Activated CD4-positive, alpha-beta memory T cell treated with anti-CD3 and anti-CD28 coated beads, Interleukin-2, amount 10 ng/mL, durations not matched to agents 7 days and 5 days (primary cell): ENCODE measurements at places on chromosomes 3 and 15. TPM values are rescaled to one million over a fixed set of nuclear protein-coding genes. Genes with fewer than 3 reads are reported as not detected.

DNA sequence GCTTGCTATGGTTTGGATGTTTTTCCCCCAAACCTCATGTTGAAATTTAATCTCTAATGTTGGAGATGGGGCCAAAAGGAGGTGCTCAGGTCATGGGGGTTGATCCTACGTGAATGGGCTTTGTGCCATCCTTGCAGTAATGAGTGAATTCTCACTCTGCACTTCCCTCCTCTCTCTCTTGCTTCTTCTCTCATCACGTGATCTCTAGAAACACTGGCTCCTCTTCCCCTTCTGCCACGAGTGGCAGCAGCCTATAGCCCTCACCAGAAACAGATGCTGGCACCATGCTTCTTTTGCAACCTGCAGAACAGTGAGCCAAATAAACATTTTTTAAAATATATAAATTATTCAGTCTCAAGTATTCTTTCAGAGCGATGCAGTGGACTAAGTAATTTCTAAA, 13.3 kb upstream of the PLSCR1 start:
- DNase-seq = no peak
- H3K36me3 ChIP-seq = no peaks in the 10 kb centered on the region
- H3K4me1 ChIP-seq = peaks cover 14% of the 10 kb centered on the region
- H3K27ac ChIP-seq = no peak overlapping the region
- H3K4me3 ChIP-seq = no peak overlapping the region

- peaks cover 79% of the 10 kb centered on the region for H3K4me1 ChIP-seq
- no peaks in the 10 kb centered on the region for H3K27me3 ChIP-seq
- peak overlapping the region; percentile 48 for H3K4me3 ChIP-seq
- H3K27ac ChIP-seq = peak overlapping the region; percentile 94
- H3K36me3 ChIP-seq = peaks cover 30% of the 10 kb centered on the region
Measured at GRCh38 chr15:91857772-91858171, 4.3 kb downstream of the SLCO3A1 start.

- H3K4me1 ChIP-seq = no peaks in the 10 kb centered on the region
- no peak overlapping the region for H3K4me3 ChIP-seq
- H3K27ac ChIP-seq = no peak overlapping the region
- DNase-seq = no peak
- H3K27me3 ChIP-seq = peaks cover 21% of the 10 kb centered on the region
Measured at GRCh38 chr15:69134791-69135190, 25.6 kb upstream of the GLCE start.

DNA sequence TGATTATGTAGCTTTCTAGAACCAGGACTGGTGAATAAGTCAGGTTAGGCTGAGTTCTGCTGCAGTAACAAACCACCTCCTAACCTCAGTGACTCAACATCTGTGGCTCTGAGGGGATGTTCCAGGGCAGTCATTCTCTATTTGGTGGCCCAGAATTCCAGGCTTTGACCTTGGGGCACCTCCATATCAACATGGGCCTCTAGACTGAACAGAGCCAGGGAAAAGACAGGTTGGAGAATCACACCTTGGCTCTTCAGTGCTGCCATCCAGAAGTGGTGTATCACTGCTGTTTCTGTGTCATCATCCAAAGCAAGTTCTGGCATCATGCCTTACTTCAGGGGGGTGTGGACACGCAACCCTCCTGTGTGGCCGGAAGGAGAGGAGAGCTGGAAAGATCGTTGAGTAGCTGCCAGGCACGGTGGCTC, 15.3 kb downstream of the ZBTB47 start:
- no peak overlapping the region for H3K27ac ChIP-seq
- no peaks in the 10 kb centered on the region for H3K36me3 ChIP-seq
- H3K4me1 ChIP-seq = no peaks in the 10 kb centered on the region
- peaks cover 2% of the 10 kb centered on the region for H3K27me3 ChIP-seq

DNA sequence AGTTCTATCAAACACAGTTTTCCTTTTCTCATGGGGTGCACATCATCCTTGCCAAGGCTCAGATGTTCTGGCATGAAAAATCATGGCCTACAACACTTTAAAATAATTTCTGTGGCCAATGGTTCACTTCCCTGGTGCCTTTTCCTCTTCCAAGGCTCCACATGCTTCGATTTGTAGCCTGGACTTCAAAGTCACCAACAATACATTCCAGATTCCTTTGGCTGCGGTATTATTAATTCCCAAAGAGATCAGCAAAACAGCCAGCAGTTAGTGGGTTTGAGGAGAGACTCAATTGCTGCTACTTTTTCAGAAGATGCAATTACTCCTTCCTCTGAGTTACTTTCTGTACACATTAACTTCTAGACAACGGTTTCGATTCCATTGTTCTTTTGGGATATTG, 80.3 kb upstream of the CCDC80 start:
- no peaks in the 10 kb centered on the region for H3K4me1 ChIP-seq
- H3K36me3 ChIP-seq = no peaks in the 10 kb centered on the region
- no peak for DNase-seq
- H3K27ac ChIP-seq = no peak overlapping the region
- no peak overlapping the region for H3K4me3 ChIP-seq

GOLGA6L9 gene
- 1.2 TPM for total RNA-seq

ARGFX gene
- not detected for total RNA-seq

SEMA3G gene
- 0.18 TPM for total RNA-seq

CPEB1 gene
- total RNA-seq = not detected
